WTC11 (cell line): ENCODE measurements at places on chromosomes 1 and 21.
A peak's percentile ranks its signal among the peaks of the same experiment; 100 is the strongest.

DNA sequence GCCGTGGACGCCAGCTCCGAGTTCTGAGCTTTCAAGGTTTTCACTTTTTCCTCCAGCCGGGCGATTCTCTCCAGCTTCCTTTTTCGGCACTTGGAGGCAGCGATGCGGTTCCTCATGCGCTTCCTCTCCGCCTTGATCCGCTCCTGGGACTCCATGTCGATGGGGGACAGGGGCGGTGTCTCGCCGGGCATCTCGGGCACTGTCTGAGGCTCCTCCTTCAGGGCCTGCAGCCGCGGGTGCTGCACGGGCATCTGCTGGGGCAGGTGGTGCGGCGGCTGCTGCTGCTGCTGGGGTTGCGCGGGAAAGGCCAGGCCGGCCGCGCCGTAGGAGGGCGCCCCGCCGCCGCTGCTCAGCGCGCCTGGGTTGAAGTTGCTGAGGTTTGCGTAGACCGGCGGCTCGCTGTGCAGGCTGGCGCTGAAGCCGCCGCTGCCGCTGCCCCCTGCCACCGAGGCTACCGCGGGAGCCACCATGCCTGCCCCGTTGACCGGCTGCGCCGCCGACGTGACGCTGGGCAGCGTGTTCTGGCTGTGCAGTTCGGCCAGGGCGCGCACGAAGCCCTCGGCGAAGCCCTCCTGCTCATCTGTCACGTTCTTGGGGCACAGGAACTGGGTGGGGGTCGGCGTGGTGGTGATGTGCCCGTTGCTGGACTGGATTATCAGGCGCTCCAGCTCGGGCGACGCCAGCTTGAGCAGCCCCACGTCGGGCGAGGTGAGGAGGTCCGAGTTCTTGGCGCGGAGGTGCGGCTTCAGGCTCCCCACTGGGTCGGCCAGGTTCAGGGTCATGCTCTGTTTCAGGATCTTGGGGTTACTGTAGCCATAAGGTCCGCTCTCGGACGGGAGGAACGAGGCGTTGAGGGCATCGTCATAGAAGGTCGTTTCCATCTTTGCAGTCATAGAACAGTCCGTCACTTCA, 1.4 kb downstream of the JUN start:
- DNase-seq, result peak; percentile 63

GRCh38 chr21:45981151-45982091, at the start of gene COL6A1:
TSS of gene COL6A1 (plus strand) at chr21:45981770. CDS start at chr21:45981851, 81 bp downstream.
- peak; percentile 79 for DNase-seq

GRCh38 chr1:241842565-241842964, 5.4 kb upstream of the EXO1 start:
- no peak for DNase-seq

- no peak for DNase-seq
Observed at GRCh38 chr1:119009312-119009655, 21.1 kb upstream of the TBX15 start.

DNA sequence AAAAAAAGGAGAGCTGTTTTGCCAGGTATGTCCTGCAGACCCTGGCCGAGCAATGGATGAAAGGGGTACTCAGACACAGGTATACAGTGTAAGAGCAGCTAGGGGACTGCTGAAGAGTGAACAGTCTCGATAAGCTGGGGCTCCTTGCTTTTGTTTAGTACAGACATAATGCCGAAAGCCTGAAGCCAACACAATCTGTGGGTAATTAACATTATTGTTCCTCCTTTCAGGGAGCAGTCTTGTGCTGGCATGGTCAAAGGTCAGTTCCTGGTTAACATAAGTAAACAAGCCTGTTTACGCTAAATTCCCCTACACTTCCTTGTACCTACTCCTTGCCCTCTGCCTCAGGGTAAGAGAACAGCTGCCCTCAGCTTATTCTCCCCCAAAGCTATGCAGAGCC, 272.3 kb upstream of the ST6GALNAC5 start:
- DNase-seq, result no peak

GRCh38 chr1:116751146-116751545, 3.1 kb upstream of the CD2 start:
- no peak for DNase-seq

DNA sequence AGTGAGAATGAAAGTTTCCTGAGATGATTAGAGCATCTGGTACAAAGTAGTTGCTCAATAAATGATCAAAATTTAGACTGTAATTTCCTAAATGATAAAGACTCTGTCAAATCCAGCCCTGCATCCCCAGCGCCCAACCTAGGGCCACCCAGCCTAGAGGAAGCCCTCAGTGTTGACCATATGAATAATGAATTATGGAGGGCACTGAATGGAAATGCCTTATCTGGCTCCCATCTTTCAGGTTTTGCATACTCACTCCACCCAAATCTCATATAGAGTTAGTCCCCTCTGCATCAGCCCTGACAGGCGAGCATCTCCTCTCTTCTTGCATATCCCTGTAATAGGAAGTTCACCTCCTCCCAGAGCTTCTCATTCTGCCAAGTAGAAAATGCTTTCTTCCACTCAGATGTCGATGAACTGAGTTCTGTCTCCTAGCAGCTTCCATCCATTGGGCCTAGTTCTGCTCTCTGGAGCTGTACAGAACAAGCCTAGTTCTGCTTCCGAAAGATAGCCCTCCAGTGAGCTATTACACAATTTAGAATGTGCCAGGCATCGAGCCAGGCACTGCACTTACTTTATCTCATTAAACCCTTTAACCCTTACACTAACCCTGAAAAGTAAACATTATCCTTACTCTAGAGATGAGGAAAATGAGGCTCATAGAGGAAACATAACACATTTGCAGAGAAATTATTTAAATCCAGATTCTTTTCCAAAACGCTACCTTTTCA, 20.9 kb downstream of the COA7 start:
- DNase-seq, result no peak

GRCh38 chr21:15809818-15810217, 80.0 kb downstream of the USP25 start:
- DNase-seq, result no peak

DNA sequence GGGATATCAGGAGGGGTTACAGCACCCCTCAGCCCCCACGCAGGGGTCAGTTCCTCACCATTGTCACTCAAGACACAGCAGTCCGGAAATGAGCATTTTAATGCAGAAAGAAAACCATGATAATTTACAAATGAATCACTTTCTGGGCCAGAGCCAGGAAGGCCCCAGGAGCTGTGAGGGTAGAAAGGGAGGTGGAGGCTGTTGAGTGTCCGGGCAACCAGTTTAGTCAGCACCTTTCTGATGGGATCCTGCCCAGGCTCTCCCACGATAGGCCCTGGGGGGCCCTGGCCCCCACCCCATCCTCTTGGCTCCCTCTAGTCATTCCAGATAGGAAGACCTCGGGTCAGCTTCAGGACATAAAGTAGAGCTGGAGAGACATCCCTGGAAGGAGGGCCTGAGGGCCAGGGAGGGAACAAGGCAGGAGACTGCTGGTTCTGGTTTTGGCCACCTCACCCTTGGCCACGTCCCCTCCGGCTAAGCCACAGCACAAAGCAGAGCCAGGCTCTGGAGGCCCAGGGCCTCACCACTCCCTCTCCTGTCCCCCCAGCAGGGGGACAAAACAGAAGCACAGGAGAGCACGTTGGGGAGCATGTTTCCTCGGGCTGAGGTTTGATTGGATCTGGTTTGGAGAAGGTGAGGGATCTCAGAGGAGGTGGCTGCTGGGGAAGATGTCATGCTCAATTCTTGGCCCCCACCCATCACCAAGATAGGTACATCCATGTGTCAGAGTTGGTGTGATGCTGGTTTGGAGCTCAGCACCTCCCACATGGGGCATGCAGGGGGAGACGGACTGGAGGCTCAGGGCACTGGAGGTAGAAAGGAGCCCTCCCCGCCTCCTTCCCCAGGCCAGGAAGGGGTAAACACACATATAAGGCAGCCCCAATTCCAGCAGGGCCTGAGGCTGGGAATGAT, 20.6 kb downstream of the ETNK2 start:
- no peak for DNase-seq

DNA sequence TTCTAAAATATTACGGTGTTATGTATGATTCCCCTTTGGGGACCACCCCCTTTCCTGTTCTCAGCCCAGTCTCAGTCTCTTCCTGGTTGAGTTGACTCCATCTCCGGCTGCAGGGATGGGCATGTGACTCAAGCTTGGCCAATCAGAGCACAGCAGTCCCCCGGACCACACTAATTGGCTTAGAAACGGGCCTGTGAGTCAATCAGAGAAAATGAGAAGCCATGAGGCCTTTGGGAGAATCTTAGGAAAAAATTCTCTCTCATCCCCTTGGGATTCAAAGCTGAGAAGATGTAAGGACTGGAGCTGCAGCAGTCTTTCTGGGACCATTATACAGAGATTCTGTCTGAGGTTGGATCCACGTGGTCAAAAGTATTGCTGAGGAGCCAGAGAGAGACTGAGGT, 10.7 kb upstream of the FHAD1 start:
- DNase-seq, result no peak

- DNase-seq, result no peak
Observed at GRCh38 chr1:228344631-228345072, 62.0 kb downstream of the TRIM11 start.

DNA sequence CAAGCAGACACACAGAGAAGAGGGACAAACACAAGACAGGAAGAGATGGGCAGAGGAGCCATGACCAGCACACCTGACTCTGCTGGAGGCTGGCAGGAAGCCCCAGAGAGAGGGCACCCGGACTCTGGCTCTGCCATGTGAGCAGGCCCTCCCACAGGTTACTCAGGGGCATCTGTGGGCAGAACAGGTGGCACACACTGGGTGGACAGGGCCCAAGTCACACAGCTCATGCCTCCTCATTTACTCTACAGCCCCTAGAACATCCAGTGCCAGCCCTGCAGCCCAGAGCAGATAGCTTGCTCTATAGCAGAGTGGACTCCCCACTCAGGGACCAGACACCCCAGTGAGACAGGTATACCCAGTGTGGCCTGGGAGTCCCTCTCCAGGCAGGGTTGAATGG, 28.7 kb downstream of the PACC1 start:
- DNase-seq, result no peak

DNA sequence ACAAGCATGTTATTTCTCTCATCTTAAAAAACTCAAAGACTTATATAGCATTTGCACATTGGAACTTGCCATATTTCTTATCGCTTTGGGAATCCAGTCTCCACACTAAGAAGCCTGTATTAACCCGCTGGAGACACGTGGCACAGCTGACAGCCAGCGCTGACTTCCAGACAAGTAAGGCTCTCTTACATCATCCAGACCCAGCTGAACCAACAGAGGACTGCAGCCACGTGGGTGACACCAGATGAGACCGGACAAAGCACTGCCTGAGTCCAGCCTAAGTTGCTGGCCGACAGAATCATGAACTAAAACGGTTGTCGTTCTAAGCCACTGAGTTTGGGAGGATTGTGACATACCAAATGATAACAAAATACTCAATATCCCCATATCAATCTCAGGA, 6.3 kb upstream of the CD247 start:
- no peak for DNase-seq

GRCh38 chr1:176754676-176755075, 291.7 kb downstream of the PAPPA2 start:
- no peak for DNase-seq

- DNase-seq, result no peak
Observed at GRCh38 chr1:91526496-91526895, 25.8 kb downstream of the CDC7 start.

GRCh38 chr1:179228783-179229213, 679 bp downstream of the ABL2 start:
- DNase-seq, result peak; percentile 62
